ENCODE measurements at places on chromosomes 16 and 17. TPM values are rescaled to one million over a fixed set of nuclear protein-coding genes. Genes with fewer than 3 reads are reported as not detected.

DNA sequence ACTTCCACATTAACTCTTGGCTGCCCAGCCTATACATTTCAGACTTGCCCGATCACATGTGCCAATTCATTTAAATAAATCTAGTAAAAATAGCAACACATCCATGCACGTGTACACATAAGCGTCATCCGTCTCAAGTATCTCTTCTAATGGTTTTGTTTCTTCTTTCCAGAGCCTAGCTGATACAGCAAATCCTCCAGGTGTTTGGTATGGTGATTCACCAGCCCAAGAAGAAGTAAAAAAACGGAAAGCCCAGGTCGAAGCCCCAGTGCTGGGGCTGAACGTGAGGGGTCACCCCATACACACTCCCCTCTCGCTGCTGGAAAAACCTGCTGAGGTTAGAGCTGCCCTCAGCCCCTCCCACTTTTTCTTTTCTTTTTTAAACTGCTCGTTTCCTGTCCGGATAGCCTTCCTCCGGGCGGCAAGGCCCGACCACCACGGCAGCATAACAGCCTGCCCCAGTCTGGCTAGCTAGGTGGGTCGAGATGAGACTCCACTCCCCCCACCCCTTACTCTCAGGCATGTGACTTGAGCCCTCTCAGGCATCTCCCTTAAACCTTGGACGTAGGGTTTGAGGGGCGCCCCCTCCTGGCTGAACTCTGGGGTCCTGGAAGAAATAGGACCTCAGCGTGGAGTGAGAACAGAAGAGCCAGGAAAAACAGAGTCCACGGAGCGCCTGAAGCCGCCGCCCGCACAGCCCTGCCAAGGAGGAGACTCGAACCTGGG is 13.9 kb upstream of the OR1F1 start:
- DNase-seq, result no peak

DNA sequence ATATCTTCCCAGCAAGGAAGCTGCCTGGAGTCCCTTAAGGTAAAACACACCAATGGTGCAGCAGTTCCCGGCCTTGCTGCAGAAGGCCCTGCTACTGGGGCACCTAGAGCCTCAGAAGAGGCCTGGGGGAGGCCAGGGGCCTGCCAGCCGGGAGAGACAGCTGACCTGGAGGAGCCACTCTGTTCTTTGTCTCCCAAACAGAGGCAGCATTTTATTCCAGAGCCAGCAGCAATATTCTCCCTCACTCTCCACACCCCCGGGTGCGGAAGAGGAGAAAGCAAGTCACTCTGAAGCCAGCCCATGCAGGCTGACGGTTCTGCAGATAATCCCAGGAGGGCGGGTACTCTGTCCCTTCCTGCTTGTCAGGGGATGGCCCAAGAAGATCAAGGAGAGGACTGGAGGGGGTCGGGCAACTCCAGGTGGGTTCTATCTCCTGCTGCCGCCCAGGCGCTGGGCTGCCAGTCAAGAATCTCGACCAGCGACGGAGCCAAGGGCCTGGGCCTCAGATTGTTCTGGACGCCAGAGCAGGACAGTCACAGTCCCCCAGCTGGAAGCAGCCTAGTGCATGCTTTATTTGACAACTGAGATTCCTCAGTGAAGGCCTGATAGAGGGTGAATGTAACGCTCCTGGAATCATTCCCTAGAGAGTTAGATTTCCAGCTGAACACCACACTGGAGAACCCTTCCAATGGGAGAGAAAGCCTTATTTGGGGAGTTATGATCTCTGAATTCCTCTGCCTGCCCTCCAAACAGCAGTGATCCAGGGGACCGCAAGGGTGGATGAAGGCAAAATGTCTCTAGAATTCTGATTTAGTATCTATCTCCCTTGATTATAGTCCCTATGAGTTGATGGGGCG is 1.1 kb upstream of the KIFC3 start:
- DNase-seq, result no peak

GRCh38 chr17:924711-925475 is 54.7 kb downstream of the NXN start:
- DNase-seq, result no peak

DNA sequence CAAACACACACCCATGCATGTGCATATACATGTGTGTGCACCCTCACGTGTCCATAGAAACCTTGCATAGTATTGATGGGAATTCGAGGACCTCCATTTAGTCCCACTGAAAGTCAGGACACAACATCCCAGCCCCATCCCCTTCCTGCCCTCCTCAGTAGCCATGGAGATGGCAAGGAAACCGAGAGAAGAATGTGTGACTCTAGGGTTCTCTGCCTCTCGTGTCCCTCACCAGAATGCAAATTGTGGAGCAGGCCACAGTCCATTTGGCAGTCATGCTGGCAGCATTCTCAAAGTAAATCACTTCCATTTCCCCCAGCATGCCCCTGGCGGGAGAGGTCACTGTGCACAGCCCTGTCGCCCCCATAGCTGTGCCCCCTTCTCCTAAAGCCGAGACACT is 141.1 kb downstream of the MSI2 start:
- no peak for DNase-seq

GRCh38 chr16:7546948-7547347 is 214.3 kb downstream of the RBFOX1 start:
- no peak for DNase-seq

- no peak for DNase-seq
Observed at GRCh38 chr16:81831722-81832126, 52.6 kb downstream of the PLCG2 start.

GRCh38 chr16:9703731-9704130 is 478.5 kb downstream of the GRIN2A start:
- no peak for DNase-seq

DNA sequence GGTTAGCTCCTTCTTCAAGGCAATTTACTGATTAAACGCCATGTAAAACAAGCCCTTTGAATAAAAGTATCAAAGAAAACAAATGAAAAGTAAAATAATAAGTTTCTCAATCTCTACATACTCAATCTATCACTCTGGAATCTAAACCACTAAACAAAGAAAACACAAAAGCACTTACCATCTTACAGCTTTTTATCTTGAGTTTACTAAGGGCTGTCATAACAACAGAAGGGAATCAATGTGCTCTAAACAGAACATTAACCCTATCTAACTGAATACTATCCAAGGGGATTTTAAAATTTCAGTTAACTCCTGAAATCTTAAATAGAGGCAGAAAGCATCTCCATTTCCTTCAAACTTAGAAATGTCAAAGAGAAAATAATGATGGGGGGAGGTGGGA is 3.4 kb downstream of the SKA2 start:
- DNase-seq, result no peak

The ASIC2 gene
- total RNA-seq, result under 0.01 TPM

The USP43 gene
- 0.07 TPM for total RNA-seq

The TMEM238L gene
- not detected for total RNA-seq

The MYH1 gene
- not detected for total RNA-seq

The HOXB1 gene
- not detected for total RNA-seq

Data from pulmonary artery endothelial cell (primary cell).